ENCODE measurements at places on chromosomes 11 and 22. TPM values are rescaled to one million over a fixed set of nuclear protein-coding genes. Genes with fewer than 3 reads are reported as not detected.

Gene CBX7
- total RNA-seq: 74.9 TPM

DNA sequence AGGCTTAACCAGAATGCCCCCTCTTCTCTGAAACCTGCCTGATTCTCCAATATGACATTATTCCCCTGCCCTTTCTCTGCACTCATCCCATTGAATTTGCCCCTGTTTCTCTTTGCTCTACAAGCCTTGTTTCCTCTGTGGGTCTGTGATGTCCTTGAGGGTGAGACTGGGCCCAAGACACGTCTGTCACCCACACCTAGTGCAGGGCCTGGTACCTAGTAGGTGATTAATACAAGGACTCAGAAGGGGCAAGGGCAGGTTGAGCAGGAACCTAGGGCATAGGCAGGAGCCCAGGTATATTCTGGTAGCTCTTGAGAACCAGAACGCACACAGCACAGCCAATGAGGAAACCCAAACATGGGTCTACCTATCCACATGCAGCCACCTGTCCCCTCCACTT is 81.9 kb upstream of the HMGXB4 start:
- no peak for DNase-seq

- DNase-seq: no peak
These were observed 13.0 kb upstream of the CXCR5 start for GRCh38 chr11:118870396-118871343.

Gene TOMT
- total RNA-seq: not detected

Gene AIFM3
- 1.4 TPM for total RNA-seq

GRCh38 chr11:12636871-12637410 is 37.3 kb upstream of the TEAD1 start:
- no peak for DNase-seq

DNA sequence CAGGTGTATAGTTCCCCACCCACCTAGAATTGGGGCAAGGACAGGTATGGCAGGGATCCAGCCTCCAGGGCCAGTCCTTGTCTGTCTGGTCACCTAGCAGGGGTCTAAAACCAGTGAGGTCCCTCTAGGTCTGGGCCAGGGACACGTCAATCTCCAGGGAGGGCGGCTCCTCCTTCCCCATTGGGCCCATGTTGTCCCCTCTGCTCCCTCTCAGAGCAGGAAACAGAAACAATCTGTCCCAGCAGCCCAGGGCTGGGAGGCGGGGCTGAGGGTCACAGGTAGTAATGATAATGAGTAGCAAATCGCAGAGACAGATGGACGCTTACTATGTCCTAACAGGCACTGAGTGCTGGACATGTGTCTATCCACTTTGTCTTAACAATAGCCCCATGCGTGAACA is 22.8 kb upstream of the SYT7 start:
- no peak for DNase-seq

Data from omental fat pad (tissue), 4 donors.